Sigmoid colon (tissue), 7 donors: ENCODE measurements at places on chromosomes 7 and 10. TPM values are rescaled to one million over a fixed set of nuclear protein-coding genes. Genes with fewer than 3 reads are reported as not detected.

Gene NEUROD6
- not detected for total RNA-seq

Gene BLVRA
- total RNA-seq = 86.7 TPM

Gene ARHGEF5
- total RNA-seq = 10.9 TPM

Gene SEMA3D
- total RNA-seq = 5.5 TPM

Gene GIMAP6
- total RNA-seq = 23.5 TPM

Gene UCMA
- total RNA-seq = not detected

Gene EVX1
- total RNA-seq = not detected

Gene DMBT1
- under 0.01 TPM for total RNA-seq

Gene NUDT5
- 20.8 TPM for total RNA-seq

Gene LRIT2
- not detected for total RNA-seq
